ENCODE measurements at places on chromosomes 12 and 14.

DNA sequence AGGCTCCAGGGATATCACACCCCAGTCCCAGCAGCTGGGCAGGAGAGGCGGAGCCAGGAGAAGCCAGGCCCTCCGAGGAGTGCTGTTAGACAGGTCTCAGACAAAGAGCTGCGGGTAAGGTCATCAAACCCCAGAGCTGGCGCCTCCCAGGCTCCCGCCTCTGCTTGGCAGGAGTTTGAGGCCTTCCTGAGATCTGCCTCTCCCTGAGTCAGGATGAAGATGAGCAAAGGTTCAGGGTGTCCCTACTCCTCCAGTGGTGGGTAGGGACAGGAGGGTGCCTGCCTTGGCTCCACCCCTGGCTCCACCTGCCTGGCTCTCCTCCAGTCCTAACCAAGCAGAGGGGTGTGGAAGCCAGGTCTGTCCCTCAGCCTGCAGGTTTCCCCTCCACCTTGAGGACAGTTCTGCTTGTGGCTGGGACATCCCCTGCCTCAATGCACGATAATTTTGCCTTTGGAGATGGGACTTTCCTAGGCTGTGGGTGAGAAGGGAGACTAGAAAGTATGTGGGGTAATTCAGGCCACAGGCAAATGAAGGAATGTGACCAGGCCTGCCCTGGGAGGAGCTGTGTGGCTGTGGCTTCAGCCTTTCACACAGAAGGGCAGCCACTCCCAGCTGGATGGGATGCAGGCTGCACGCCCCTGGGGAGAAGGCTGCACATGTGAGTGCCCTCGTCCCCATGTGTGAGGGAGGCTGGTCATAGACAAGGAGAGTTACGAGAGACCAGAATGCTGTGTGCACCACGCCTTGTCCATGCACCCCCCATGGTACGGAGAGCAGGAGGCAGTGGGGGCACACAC, 2.2 kb downstream of the PLEKHG6 start:
- no peak for DNase-seq

GRCh38 chr12:106113446-106113823, 25.3 kb downstream of the NUAK1 start:
- no peak for DNase-seq

- DNase-seq: no peak
Measured at GRCh38 chr14:85634205-85634604, 104.3 kb downstream of the FLRT2 start.

- DNase-seq: no peak
Measured at GRCh38 chr12:26379777-26380467, 184.5 kb downstream of the SSPN start.

GRCh38 chr12:45688183-45688582, 41.3 kb upstream of the ARID2 start:
- no peak for DNase-seq

DNA sequence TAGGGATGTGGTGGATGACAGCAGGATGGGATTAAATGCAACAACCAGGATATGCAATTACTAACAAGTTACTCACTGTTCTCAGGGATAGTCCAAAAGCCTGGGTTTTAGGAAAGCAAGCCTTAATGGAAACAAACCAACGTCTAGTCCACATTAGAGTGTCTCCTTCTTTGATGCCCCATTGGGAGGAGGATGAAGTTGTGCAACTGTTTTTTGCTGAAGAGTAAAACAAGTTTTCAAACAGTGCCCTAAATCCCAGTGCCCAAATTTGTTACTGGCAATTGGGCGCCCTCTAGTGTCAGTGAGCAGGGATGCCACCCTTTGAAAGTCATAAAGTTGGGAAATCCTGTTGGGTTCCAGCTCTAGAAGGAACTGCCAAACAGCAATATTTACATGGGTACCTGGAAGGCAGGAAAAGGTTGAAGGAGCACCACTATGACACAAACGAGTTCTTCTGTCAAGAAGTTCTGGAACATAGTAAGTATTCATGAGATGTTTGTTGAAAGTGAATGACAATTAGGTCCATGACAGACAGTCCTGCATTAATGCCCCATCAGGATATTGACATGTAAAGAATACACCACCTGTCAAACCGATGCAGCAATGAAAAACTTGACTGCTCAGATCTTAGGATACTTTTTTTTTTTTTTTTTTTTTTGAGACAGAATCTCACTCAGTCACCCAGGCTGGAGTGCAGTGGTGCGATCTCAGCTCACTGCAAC, 11.1 kb upstream of the DPF3 start:
- peak; percentile 45 for DNase-seq

- peak; percentile 55 for DNase-seq
Measured at GRCh38 chr12:106774005-106774807, at the start of gene RIC8B. Gene RIC8B (plus strand): TSS chr12:106774682. CDS start chr12:106774746, 64 bp downstream.

DNA sequence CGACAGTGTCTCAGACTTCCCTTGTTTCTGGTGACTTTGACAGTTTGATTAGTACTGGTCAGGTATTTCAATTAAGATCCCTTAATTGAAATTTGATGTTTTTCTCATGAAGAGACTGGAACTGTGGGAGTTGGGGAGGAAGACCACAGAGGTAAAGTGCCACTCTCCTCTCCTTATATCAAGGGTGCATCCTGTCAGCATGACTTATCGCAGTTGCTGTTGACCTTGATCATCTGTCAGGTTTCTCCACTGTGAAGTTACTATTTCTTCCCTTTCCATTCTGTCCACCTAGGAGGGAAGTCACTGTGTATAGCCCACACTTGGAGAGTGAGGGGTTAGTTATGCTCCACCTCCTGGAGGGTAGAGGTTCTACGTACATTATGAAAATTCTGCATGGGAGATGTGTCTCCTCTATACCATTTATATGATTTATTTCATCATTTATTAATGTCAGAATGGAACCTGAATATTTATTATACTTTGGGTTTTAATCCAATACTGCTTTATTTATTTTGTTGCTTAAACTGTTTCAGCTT, 40.3 kb upstream of the SMOC1 start:
- no peak for DNase-seq

All from stimulated activated CD8-positive, alpha-beta memory T cell treated with anti-CD3 and anti-CD28 coated beads, Interleukin-2, amount 100 ng/mL, for 1 hour (primary cell).